ENCODE measurements at places on chromosomes 1 and 21. TPM values are rescaled to one million over a fixed set of nuclear protein-coding genes. Genes with fewer than 3 reads are reported as not detected.

DNA sequence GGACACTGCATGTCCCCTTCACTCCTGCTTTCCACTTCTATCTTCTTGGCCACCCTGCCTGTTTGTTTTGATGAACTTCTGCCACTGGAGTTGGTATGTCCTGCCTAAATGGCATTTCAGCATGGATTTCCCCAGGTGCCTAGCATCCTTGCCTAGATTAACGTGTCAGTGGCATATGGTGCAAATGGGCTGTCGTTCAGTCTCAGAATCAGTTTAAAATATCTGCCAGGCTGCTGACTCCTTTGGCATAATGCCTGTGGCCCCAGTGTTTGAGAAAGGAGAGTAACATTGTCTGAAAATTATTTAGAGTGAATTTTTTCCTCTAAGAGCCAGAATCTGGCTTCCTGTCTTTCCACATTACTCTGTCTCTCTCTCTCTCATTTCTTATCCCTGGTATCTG lies 64.9 kb upstream of the BARHL2 start:
- DNase-seq: no peak

- DNase-seq: peak; percentile 26
These were observed 162.7 kb downstream of the DNM3 start for GRCh38 chr1:172003766-172004530.

- no peak for DNase-seq
These were observed 18.4 kb downstream of the PPFIA4 start for GRCh38 chr1:203044546-203045250.

OR2M3 gene
- total RNA-seq: not detected

- DNase-seq: no peak
These were observed 903.4 kb downstream of the TTLL7 start for GRCh38 chr1:83095570-83095969.
